ENCODE measurements at places on chromosomes 7 and 10.

DNA sequence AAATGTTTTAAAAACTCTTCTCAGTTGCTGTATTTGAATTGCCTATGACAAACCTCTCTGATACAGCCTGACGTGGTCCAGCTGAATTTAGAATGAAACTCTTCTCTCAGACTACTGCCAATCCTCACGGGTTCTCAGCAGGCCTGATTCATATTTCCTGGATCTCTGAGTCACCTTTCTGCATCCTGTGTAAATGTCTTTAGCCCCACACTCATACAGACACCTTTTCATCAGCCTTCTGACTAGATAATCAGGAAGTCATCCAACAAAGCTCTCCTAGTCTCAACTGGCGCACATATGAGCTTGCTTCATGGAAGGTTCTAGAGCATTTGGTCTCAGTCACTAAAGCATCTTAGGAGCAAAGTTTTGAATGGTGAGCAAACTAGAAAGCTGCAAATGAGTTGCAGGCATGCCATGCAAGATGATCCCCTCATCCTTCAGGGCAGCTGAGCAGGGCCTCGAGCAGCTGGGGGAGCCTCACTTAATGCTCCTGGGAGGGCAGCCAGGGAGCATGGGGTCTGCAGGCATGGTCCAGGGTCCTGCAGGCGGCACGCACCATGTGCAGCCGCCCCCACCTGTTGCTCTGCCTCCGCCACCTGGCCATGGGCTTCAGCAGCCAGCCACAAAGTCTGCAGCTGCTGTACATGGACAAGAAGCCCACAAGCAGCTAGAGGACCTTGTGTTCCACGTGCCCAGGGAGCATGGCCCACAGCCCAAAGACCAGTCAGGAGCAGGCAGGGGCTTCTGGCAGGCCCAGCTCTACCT, 182.8 kb downstream of the ARHGAP12 start:
- peak; percentile 82 for DNase-seq

DNA sequence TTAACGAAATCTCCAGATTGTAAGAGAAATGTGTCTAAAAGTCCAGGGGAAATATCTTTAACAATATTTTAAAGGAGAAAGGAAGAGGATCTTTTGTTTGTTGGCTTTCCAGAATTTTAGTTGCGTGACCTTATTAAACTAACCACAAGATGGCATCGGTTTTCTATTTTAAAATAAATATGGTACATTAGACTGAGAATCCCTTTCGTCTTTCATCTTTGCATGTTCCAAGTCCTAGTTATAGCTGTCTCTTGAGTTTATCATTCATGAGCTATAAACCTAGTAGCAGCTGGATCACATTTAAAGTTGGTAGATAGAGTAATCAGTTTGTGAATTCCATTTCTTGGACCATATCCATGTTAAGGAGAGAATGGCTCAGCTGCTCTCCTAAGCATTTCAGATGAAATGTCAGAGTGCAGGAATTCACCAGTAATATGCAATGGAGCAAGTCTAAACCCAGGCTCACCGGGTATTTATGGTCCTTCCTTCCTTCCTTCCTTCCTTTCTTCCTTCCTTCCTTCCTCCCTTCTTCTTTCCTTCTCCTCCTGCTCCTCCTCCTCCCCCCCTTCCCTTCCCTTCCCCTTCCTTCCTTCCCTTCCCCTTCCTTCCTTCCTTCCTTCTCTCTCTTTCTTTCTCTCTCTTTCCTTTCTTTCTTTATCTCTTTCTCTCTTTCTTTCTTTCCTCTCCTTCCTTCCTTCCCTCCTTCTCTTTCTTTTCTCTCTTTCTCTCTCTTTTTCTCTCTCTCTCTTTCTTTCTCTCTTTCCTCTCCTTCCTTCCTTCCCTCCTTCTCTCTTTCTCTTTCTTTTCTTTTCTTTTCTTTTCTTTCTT, 57.8 kb upstream of the RAB18 start:
- DNase-seq = peak; percentile 85

DNA sequence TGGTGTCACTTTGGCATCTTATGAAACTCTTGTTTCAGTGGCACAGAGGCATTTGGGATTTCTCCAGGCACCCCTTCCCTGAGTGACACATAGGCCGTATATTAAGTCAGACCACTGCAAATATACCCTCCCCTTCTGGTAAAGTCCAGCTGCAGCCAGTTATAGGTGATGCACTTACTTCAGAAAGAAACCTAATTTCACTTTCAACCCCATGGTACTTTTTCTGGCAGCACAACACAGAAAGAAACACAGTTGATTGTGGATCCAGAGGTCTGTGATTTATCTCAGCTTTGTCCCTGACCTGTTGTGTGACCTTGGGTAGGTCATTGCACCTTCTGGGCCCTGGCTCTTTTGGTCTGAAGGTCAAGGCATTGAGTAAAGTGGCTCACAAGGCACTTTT, 173.2 kb downstream of the BUB3 start:
- no peak for DNase-seq

DNA sequence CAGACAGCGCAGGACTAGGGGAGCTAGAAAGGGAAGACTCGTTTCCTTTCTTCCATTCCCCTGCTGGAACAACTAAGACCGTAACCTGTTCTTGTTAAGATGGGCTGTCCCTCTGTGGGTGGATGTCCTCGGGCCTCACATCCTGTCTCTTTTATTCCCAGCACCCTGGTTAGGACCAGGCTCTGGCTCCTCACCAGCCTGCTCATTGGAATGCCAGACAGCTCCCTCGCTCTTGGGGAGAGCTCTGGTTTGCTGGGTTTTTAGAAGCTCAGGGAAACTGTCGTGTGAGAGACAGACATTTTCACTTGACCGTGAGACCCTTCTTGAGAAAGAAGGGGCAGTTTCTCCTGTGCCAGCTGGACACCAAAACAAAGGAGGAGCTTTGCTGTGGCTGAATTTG, 58.1 kb upstream of the HABP2 start:
- DNase-seq = no peak

DNA sequence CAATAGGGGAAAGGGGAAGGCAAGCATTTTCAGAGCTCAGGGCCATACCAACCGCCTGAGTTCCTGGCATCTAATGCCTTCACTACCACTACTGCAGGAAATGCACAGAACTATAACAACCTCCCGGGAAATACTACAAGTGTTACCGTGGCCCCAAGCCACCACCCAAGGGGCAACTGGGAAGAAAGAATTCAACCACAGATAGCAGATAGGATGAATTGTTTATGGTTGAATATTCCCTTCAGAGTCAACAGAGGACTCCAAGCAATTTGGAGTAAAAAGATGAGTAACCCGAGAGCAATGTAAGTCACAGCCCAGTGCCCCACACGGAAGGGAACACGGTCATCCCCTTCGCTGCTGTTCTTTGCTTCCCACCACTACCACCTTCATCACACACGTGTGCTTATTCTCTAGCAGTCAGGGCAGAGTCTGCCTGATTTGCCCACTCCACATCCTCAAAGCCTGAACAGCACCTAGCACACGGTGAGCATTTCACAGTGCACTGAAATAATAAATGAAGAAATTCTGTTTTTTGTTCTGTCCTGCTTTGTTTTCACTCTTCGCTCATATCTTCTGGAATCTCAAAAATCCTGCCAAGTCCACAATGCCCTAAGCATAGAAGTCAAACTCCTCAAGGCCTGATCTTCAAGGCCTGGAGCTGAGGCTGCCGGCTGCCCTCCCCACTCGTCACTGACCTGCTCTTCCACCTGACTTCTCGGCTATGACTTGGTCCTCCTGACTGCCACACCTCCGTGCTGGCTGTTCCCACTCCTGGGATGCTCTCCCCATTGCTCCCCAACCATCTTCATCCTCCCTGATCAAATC, 221.1 kb downstream of the KCNMA1 start:
- peak; percentile 77 for DNase-seq

GRCh38 chr10:133441780-133442179, 12.0 kb upstream of the SCART1 start:
- DNase-seq = no peak

DNA sequence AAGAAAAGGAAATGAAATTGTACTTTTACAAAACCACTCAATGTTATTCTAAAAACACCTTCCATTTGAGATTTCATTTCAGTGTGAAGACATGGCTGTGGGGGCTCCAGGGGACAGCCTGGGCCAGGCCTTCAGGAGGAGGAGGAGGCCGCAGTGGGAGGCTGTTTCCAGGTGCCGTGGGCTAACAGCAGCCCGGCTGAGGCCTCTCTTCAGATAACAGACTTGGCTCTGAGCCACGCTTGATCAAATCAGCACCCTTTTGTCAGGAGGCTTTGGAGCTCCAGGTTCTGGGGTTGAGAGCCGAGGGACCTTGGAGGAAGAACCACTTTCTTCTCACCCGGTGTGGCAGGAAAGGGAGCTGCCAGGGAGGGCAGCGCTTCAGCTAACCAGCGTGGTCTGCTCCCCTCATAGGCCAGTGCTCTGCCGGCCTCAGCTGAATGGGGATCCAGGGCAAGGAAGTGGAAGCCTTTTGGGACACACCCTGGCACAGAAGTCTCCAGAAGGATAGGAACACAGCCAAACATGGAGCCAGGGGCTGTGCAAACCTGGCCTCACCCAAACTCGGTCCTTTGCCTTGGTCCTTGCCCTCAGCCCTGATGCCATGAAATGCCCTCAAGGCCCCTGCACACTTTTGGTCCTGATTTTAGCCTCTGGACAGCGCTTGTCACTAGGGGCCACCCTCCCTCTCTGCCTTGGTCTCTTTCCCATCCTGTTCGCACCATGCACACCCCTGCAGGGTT, 23.5 kb upstream of the CHST15 start:
- DNase-seq = no peak

GRCh38 chr10:78581133-78581694, 487.6 kb upstream of the ZMIZ1 start:
- DNase-seq = no peak

GRCh38 chr10:1747590-1748157, 10.3 kb upstream of the ADARB2 start:
- no peak for DNase-seq

- no peak for DNase-seq
These were observed 401 bp downstream of the LRRC27 start for GRCh38 chr10:132332433-132332754.

DNA sequence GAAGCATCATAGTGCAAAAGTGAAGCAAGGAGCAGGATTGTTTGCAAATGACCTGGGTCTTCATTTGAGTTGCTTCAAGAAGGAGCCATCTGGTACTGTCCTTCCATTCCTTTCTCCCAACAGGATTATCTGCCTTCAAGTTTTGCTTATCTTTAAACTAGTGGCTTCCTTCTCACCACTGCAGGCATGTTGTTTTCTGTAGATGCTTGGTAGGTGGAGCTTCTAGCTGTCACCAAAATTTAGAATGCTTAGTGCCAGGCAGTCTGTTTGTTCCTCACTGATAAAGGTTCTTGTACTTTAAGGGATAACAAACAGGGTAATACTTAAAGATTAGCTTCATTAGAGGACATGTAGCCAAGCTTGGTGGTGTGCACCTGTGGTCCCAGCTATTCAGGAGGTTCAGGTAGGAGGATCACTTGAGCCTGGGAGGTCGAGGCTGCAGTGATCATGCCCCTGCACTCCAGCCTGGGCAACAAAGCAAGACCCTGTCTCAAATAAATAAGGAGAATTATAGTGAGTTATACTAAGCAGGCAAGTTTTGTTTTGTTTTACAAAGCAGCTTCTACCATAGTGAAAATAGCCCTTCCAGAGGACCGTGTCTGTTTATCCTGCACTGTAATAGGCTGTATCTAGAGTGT, 5.7 kb downstream of the ARL5B start:
- DNase-seq = no peak

DNA sequence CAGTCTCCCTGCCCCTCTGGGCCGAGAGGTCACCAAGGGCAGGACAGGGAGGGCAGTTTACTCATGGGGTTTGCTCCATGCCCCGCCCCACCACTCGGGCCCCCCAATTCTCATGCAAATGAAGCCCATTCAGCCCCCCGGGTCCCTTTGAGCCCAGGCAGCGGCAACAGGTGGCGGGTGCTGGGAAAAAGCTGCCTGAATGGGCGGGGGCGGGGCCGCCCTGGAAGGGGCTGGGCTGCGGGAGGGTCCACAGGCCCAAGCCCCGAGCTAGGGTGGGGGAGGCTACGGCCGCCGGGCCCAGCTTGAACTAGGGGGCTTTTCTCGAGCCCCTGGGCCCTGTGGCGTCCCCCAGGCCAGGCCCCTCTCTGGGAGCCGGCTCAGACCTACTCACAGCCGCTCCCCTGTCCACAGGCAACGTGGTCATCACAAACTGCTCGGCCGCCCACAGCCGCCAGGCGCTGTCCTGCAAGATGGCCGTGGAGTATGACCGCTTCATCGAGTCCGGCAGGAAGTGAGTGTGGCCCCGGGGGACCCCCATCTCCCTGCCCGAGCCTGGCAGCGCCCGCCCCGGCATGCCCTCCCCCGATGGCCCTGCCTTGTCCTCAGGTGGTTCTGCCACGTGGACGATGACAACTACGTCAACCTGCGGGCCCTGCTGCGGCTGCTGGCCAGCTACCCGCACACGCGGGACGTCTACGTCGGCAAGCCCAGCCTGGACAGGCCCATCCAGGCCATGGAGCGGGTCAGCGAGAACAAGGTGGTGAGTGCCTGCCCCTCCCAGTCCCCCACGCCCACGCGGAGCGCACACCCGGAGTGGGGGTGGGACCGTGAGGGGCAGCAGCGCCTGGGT, 5.5 kb downstream of the LFNG start:
- DNase-seq = no peak

GRCh38 chr10:127337801-127338200, 141.4 kb upstream of the INSYN2A start:
- no peak for DNase-seq

- DNase-seq = no peak
These were observed 392.1 kb upstream of the PRKCQ start for GRCh38 chr10:6972226-6972625.

- DNase-seq = no peak
These were observed 90.0 kb downstream of the ANKRD61 start for GRCh38 chr7:6121141-6121540.

DNA sequence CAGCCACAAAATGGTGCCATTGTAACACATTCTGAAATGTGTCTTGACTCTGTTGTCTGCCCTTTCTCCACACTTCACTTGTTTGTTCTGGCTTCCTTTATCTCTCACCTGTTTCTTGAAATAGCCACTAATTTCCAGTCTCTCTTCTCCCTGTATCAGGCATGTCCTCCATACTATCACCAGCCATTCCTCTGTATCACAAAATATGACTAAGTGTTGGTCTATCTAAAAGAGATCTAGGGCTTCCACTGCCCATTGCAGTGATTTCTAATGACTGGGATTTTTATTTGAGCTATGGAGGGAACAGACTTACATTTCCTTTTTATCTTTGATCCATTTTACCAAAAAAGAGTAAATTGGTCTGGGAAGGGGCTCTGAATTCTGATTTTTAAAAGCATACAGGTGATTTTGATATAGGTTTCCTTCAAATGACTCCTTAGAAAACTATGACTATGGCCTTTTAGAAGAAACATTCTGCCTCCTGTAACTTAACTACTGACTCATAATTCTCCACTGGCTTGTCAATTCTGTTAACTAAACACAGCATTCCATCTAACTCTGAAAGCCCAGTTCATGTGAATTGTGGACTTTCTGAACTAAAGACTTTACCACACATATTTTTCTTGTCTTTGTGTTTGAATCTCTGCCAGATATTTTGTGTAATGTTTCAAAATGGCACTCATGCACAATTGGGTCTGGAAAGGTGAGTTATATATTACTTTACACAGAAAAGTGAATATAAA, 1121.4 kb downstream of the XPNPEP1 start:
- DNase-seq = no peak
